ENCODE measurements at places on chromosomes 2 and 18.

DNA sequence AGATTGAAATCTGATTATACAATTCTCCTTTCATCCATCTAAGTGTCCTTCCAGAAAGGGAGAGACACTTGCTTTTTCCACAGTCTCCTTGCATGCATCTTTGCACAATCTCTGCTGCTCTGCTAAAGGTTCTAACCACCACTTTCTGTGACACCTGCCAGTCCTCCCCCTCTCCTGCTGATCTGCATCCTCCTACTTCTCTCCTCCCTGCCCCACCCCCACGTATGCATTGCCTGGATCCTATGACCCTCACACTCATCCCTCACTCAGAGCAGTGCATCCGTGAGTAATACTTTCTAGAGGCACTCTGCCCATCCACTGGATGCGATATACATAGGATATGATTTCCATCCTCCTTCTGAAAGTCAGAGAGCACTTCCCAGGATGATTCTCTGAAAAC is 27.7 kb upstream of the TRAPPC8 start:
- DNase-seq, result no peak

DNA sequence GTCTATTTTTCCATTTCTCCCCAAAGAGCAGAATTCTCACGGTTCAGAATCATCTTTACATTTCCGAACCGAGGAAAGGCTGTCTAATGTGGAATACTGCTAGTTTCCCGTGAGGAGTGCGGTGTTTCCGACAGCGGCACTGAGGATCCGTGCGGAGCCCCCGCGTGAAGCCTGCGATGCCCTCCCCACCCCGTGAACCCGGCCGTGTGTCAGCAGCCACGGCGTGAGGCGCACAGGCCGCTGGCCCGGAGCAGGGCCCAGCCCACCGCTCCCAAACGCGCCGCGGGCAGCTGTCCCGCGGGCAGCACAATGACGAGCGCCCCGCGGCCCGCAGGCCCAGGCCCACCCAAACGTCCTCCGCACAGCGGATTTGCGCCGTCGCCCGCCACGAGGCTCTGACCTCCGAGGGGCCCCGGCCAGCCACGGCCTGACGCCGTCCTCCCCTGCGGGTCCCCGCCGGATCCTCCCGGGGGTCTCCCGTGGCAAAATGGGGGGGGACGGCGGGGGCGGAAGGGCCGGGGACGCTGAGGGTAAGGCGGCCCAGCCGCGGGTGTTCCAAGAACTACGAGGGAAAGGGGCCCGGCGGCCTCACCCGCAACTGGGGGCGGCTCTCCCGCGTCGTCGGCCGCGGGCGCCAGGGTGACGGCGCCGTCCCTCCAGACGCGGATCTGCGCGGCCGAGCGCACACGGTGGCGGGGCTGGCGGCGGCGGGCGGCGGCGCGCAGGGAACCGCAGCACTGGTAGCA is 796 bp downstream of the SPIRE1 start:
- DNase-seq, result no peak

- DNase-seq, result no peak
These were observed 48.6 kb downstream of the NRP2 start for GRCh38 chr2:205730701-205731582.

- no peak for DNase-seq
These were observed 278.6 kb upstream of the KLHL14 start for GRCh38 chr18:33051407-33051806.

GRCh38 chr18:31554776-31555175 is 36.9 kb upstream of the TTR start:
- DNase-seq, result no peak

Measured in effector memory CD4-positive, alpha-beta T cell (primary cell).